ENCODE measurements at places on chromosomes 5 and 9.

- peak; percentile 38 for DNase-seq
Observed at GRCh38 chr5:111134087-111134486, 41.9 kb downstream of the WDR36 start.

DNA sequence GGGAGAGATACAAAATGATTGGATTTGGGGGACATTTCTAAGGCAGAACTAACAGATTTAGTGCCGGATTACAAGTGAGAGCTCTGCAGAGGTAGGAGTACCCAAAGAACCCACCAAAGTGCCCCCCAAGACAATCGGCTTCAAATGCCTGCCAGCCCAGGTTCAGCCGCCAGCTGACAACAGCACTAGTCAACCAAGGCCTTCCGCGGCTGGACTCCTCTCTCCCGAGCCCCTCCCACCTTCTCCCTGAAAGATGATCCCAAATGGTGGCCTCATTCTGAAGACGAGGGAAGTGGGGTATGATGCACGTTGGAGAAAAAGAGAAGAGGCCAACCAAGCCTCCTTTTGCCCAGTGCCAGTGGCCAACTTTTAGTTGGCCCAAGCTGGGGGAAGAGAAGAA is 210.4 kb upstream of the SLC30A5 start:
- no peak for DNase-seq

DNA sequence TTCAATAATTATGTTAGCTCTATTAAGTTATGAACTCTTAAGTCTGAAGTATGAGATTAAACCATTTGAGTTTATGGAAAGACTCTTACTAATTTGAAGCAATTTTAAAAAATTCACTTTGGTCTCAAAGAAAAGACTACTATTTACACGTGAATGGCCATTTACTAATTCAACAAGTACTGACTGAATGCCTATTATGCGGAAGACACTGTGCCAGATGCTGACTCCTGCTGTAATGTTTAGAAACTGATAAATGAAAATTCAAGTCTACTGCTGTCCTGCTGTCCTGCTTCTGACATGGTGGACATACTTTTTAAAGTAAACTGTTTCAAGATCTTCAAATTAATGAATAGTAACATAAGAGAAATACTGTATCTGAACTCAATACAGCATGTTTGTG is 116.2 kb downstream of the MPDZ start:
- DNase-seq = no peak

DNA sequence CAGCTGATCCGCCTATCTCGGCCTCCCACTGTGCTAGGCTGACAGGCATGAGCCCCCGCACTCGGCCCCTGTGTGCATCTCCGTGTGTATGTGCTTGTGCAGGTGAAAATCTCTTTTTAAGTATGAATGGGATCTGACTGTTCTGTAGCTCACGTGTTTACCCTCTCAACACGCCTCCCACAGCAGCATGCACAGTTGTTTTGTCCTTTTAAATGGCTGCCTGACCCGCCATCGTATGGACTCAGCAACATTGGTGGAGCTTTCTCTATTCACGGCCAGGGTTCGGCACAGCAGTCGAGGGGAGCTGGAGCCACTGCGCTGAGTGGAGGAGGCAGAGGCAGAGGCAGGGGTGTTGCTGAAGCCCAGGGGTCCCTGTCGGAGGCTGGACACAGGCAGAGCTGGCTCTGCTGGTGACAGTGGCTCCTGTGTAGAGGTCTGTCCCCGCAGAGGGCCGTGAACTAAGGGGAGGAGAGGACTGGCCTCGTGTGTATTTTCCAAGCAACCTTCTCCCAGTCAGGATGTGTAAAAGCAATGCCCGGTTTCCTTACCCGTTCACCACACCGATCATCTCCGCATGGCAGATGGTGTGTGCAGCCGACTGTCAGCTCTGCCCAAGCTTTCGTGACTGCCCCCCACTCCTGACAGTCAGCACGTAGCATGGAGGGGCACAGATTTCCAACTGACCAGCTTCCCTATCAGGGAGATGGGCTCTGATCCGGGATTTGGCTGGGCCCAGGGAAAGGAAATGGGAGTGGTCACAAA is 37.3 kb downstream of the MRPL36 start:
- no peak for DNase-seq

DNA sequence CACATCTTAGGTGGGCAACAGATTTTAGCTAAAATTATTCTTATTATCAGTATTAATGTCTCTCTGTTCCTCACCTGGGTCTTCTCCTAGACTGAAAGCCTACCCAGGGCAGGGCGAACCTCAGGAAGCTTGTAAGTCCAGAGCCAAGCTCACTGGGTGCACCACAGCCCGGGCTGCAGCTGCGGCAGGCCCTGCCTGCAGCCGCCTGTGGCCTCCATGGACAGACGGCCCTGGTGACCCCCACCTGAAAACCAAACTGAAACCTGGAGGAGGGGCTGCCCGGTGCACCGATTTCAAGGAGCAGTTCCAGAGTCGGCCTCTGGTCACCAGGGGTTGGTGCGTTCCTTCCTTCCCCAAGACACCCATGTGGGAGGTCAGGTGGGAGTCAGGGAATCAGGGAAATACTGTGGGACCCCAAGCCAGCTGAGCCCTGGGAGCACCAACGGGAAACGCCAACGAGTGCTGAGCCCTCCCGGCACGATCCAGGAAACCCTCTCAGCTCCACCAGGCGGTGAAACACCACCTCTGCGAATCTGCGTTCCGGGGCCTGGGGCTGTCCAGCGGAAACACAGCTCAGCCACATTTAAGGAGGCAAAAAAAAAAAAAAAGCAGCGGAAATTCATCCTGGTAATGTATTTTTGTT is 68.6 kb upstream of the PPP1R26 start:
- no peak for DNase-seq

GRCh38 chr9:81377320-81377719 is 312.0 kb downstream of the TLE1 start:
- DNase-seq = no peak

GRCh38 chr9:68669218-68669617 is 35.8 kb upstream of the PIP5K1B start:
- DNase-seq = no peak

All from AG04450 (cell line).